ENCODE measurements at places on chromosomes 1 and 21. TPM values are rescaled to one million over a fixed set of nuclear protein-coding genes. Genes with fewer than 3 reads are reported as not detected.

DNA sequence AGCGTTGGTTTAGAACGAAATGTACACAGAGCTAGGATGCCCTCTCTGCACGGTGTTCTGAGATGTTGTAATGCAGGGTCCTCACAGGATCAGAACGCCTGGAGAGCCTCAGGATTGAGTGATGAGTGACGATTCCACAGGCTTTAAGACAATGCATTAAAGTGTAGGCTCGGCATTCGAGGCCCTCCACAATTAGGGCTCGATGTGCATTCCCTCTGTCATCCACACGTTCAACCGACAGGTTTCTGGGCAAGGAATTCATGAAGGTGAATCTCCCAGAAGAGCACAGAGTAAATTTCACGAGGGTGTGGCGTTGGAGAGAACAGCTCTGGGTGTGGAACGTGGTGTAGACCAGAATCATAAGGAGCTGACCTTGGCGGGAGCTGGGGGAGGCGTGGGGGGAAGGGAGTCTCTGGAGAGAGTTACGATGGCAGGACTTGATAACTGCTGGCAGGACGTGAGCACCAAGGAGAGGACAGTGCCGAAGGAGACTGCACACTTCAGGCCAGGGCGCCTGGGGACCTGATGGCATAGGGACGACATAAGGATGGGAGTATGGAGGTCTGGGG, 51.0 kb upstream of the EFHD2 start:
- DNase-seq, result no peak

DNA sequence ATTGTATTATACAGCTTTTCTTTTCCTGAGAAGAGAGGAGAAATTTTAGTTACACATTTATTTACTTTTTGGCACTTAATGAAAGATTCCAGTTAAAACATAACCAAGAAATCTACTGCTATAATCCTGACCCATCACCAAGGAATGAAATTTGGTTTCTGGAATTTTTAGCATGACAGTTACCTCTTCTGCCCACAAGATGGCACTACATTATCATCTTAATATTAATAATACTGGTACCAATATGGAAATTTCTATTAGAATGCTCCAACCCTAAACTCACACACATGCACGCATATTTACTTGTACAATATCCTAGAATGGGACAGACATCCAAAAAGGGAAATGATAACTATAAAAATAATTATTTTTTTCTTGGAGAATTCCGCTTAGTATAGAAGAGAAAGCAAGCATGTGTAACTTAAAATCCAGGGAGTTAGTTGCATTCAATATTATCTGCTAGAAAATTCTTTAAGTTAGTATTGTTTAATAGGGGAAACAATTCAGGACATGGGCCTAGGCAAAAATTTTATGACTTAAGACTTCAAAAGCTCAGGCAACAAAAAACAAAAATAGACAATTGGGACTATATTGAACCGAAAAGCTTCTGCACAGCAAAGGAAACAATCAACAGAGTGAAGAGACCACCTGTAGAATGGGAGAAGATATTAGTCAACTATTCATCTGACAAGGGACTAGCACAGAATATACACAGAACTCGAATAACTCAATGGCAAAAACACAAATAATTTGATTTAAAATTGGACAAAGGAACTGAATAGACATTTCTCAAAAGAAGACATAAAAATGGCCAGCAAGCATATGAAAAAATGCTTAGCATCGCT, 37.4 kb downstream of the MAP3K21 start:
- no peak for DNase-seq

- no peak for DNase-seq
Measured at GRCh38 chr1:117036018-117036461, 24.1 kb upstream of the TTF2 start.

- DNase-seq, result no peak
Measured at GRCh38 chr1:45177452-45177851, 29.0 kb downstream of the ZSWIM5 start.

- DNase-seq, result no peak
Measured at GRCh38 chr1:117209094-117209493, 1.6 kb downstream of the VTCN1 start.

GRCh38 chr1:211829343-211830054, 1.1 kb downstream of the LPGAT1 start:
- DNase-seq, result no peak

DNA sequence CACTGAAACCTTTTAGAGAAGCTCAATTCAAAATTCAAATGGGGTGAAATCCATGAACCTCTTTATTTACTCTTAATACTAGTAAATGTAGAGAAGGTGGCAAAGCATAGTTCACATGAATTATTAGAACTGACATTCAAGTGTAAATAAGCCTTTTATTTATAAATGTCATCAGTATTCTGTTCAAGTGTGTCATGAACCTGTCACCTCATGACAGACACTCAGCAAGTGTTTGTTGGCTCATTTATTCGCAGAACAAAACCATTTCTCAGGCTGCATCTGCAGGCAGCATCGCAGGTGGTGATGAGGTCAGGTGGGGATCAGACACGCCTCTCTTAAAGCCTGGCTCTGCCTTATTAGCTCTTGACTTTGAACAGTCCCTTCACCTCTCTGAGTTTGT, 116.6 kb downstream of the SETD4 start:
- DNase-seq, result no peak

- DNase-seq, result no peak
Measured at GRCh38 chr1:187870552-187870951, 1041.8 kb downstream of the PLA2G4A start.

- DNase-seq, result no peak
Measured at GRCh38 chr1:29523576-29523975, 287.3 kb downstream of the PTPRU start.

- DNase-seq, result no peak
Measured at GRCh38 chr21:27339902-27340301, 373.0 kb upstream of the ADAMTS5 start.

DNA sequence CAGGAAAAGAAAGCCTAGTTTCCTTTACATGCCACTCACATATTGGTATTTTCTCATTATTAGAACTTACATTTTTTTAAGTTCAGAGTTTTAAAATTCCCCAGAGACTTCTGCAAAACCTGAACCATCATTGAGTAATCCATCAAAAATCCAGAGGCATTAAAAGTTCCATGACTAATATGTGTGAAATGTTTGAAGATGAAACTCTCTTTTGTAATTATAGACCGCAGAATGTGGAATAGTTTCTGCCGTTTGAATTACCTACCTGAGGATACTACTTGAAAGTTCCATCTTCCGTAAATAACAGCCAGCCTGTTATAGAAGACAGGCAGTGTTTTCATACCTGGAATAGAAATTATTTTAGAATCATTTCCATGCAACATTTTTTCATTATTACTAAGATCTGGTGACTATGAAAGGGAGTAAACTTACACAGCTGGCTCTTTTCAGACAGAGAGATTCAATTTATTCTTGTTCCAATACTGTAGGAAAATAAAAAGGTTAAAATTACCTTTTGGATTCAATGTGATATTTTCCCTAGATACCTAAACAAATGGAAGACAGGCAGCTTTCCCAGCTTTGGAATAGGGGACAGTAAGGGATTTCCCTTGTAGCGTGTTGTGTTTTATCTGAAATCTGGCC, 131.4 kb downstream of the ST6GALNAC5 start:
- no peak for DNase-seq

DNA sequence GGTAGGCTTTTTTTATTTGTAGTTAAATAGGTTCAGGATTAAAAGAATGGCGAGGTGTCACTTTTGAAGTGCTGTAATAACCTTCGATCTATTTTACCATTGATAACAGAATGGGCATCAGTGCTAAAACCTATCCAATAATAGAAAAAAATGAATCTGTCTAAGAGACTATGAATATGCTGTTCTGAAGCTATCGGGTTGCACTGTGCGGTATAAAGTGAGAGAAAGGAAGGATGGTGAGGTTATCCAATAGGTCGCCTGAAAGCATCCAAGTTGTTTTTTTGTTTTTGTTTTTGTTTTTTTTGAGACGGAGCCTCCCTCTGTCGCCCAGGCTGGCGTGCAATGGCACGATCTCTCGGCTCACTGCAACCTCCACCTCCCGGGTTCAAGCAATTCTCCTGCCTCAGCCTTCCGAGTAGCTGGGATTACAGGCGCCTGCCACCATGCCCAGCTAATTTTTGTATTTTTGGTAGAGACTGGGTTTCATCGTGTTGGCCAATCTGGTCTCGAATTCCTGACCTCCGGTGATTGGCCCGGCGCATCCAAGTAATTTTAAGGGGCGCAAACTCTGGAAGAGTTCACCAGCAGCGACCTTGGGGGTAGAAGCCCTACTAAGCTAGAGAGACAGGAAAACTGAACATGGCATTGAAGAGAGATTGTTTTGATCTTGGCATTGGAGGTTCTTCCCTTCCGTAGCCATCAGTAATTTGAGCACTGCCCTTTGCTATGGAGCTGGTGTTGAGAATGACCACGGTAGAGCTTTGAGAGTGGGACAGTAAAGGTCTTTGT, 8.7 kb upstream of the MDM4 start:
- DNase-seq, result no peak

GRCh38 chr1:15820478-15820877, 13.0 kb upstream of the UQCRHL start:
- DNase-seq, result no peak

DNA sequence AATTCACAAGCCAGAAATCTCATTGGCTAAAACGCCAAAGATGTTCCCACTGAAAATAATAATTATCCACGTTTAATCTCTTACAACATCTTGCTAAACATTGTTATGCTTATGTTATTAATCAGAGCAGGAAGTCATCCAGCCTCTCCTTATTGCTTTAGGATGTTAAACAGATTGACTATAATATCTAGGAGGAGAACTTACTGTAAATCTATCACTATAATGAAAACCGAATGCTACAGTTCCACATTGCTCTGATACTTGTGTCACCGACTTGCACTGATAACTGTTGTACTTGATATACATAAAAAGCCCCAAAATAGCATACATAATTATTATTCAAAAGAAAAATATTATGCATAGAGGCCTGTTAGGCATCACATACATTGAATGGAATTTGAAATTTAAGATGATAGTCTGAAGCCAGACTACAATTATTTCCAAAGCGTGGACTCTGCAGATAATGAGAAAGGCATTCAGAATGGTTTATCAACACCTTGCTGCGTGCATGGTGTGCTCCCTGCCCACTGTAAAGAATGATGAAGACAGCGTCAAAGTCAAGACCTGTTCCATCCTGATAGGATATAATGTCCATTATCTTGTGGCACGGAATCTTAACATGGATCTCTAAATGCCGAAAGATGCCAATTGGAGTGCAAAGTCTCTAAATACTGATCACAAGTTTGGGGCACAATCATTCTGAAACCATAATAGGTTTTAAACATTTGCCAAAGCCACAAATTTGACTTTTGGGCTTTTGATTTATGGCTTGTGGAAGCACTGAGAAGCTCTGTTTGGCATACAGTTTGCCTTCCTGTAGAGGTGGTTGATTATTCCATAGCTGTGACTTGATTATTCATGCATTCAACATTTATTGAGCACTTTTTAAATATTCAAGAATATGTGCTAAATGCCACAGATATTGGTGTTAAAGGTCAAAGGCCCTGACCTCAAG, 71.3 kb downstream of the CRB1 start:
- no peak for DNase-seq

DNA sequence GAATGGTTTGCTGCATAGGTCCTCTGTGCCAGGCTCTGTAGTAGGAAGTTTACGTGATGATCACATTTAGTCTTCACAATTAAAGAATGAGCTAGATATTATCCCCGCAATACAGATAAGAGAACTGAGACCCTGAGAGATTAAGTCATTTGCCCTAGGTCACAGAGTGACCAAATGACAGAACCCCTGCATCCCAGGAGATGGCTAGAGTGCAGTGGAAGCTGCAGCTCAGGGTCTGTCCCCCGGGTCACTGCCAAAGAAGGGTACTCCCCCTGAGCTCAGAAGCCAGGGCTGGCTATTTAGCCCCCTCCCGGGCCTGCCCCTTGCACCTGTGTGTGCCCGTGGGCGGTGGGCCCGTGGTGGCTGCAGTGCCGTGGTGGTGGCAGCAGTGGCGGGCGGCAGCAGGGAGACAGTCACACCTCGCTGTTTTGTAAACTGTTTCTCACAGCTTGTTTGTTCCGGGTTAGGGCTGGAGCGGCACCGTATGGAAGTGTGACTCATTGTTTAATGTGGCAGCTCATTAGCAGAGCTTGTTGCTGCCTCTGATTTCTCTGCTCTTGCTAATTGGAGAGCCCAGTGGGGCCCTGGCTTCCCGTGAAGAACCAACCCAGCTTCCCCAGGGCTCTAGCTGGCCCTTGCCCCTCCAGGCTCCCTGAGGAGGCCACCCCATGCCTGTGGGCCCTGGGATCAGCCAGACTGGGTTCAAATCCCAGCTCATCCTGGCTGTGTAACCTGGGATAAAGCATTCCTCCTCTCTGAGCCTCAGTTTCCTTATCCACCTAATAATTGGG, 19.3 kb upstream of the FOXO6 start:
- DNase-seq, result no peak

GRCh38 chr1:168390271-168390670, 109.6 kb downstream of the TBX19 start:
- DNase-seq, result no peak

DNA sequence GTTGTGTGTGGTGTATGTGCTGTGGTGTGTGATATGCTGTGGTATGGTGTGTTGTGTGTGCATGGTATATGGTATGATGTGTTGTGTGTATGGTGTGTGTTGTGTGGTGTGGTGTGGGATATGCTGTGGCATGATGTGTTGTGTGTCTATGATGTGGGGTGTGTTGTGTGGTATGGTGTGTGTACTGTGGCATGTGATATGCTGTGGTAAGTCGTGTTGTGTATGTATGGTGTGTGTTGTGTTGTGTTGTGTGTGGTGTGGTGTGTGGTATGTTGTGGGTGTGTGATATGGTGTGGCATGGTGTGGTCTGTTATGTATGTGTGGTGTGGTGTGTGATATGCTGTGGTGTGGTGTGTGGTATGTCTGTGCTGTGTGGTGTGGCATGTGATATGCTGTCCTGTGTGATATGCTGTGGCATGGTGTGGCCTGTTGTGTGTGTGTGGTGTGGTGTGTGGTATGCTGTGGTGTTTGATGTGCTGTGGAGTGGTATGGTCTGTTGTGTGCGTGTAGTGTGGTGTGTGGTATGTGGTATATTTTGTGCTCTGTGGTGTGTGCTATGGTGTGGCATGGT, 318.0 kb downstream of the PTPRU start:
- no peak for DNase-seq

Gene FCRLB
- 0.49 TPM for total RNA-seq

Gene WNT2B
- not detected for total RNA-seq

Gene NHLH1
- 0.52 TPM for total RNA-seq

Gene TSACC
- not detected for total RNA-seq

Gene NUP133
- total RNA-seq, result 62.7 TPM

Gene USP1
- 108 TPM for total RNA-seq

All from activated naive CD8-positive, alpha-beta T cell treated with anti-CD3 and anti-CD28 coated beads for 36 hours (primary cell).